ENCODE measurements at places on chromosomes 13 and 19. TPM values are rescaled to one million over a fixed set of nuclear protein-coding genes. Genes with fewer than 3 reads are reported as not detected.

GRCh38 chr13:67318398-67318797 is 88.3 kb upstream of the PCDH9 start:
- no peak overlapping the region for H3K4me3 ChIP-seq
- no peak for DNase-seq
- no peaks in the 10 kb centered on the region for H3K4me1 ChIP-seq
- H3K36me3 ChIP-seq = no peaks in the 10 kb centered on the region

- DNase-seq = no peak
- no peaks in the 10 kb centered on the region for H3K27me3 ChIP-seq
- peaks cover 6% of the 10 kb centered on the region for H3K4me1 ChIP-seq
- no peak overlapping the region for H3K4me3 ChIP-seq
- H3K27ac ChIP-seq = no peak overlapping the region
Observed at GRCh38 chr13:23960566-23961156, 63.4 kb upstream of the C1QTNF9B start.

DNA sequence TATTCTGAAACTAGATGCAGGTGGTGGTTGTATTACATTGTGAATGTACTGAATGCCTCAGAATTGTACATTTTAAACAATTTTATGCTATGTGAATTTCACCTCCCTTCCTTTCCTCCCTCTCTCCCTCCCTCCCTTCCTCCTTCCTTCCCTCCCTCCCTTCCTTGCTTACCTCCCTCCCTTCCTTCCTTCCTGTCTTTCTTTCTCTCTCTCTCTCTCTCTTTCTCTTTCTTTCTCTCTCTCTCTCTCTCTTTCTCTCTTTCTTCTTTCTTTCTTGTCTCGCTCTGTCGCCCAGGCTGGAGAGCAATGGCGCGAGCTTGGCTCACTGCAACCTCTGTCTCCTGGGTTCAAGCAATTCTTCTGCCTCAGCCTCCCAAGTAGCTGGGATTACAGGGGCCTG is 37.2 kb downstream of the IER2 start:
- H3K27me3 ChIP-seq = no peaks in the 10 kb centered on the region
- no peaks in the 10 kb centered on the region for H3K36me3 ChIP-seq
- H3K4me1 ChIP-seq = no peaks in the 10 kb centered on the region

DNA sequence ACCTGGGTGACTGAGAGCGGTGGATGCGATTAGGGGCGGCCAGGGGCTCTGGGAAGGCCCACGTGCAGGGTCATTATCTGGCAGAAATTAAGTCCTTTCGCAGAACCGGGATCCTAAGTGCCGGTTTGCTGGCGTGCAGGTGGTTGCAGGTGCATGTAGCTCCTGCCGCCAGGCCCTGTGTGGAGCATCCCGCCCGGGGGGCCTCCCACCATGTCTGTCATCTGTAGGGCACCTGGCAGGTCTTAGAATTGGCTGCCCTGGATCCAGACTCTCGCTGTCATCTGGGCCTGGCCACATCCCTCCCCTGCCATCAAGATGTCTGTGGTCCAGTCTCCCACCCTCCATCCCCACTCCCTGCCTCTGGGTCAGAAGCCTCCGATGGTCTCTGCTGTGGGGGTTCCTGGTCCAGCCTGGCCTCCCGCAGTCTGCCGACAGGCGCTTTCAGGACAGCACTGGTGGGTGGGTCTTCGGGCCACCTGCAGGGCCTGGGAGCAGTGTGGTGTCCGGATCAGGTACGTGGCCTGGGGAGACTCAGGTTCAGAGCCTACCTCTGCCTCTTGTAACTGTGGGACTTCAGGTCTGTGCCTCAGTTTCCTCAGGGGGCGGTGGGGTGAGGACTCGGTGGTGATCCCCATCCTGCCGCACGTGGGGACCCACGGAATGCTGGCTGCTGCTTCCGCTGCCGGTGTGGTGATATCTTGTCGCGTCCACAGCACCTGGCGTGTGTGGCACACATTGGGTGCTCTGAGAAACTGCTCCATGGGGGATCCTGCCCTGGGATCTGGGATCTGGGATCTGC is 5.4 kb downstream of the GNA11 start:
- no peak for DNase-seq

GRCh38 chr19:17027535-17027975 is 945 bp upstream of the CPAMD8 start:
- no peak overlapping the region for H3K4me3 ChIP-seq
- no peaks in the 10 kb centered on the region for H3K36me3 ChIP-seq
- no peak overlapping the region for H3K27ac ChIP-seq
- DNase-seq = no peak
- peaks cover 37% of the 10 kb centered on the region for H3K4me1 ChIP-seq

GRCh38 chr13:111247552-111247951 is 72.9 kb upstream of the TEX29 start:
- H3K27me3 ChIP-seq = no peaks in the 10 kb centered on the region
- H3K27ac ChIP-seq = no peak overlapping the region
- H3K4me1 ChIP-seq = peaks cover 5% of the 10 kb centered on the region
- no peak for DNase-seq
- peaks cover 16% of the 10 kb centered on the region for H3K36me3 ChIP-seq

- peak within 1 kb of the TSS; percentile 78 for H3K27ac ChIP-seq
- peak; percentile 89 for DNase-seq
- H3K27me3 ChIP-seq = no peaks in the 10 kb centered on the region
- H3K36me3 ChIP-seq = no peaks in the 10 kb centered on the region
- peak within 1 kb of the TSS; percentile 42 for H3K4me3 ChIP-seq
Observed at GRCh38 chr19:49689133-49690078, at the start of gene ADM5. Gene ADM5 (plus strand): TSS chr19:49689594. CDS start chr19:49689838, 244 bp downstream.

- no peak for DNase-seq
- H3K4me1 ChIP-seq = no peaks in the 10 kb centered on the region
- no peaks in the 10 kb centered on the region for H3K36me3 ChIP-seq
- H3K27ac ChIP-seq = no peak overlapping the region
- H3K27me3 ChIP-seq = no peaks in the 10 kb centered on the region
Observed at GRCh38 chr19:18073197-18073596, 13.5 kb downstream of the IL12RB1 start.

GRCh38 chr13:80340651-80341100 is 250 bp downstream of the SPRY2 start:
- peaks cover 19% of the 10 kb centered on the region for H3K36me3 ChIP-seq
- H3K27ac ChIP-seq = peak overlapping the region; percentile 94
- H3K4me1 ChIP-seq = peaks cover 46% of the 10 kb centered on the region
- peak; percentile 36 for DNase-seq

GRCh38 chr19:35029737-35030256 is 473 bp upstream of the SCN1B start:
- H3K4me3 ChIP-seq = no peak overlapping the region
- H3K27me3 ChIP-seq = no peaks in the 10 kb centered on the region

- H3K36me3 ChIP-seq = no peaks in the 10 kb centered on the region
- no peak overlapping the region for H3K4me3 ChIP-seq
- no peak overlapping the region for H3K27ac ChIP-seq
- DNase-seq = no peak
Observed at GRCh38 chr13:109735436-109735966, 50.9 kb downstream of the IRS2 start.

- H3K27ac ChIP-seq = no peak overlapping the region
- H3K4me3 ChIP-seq = no peak overlapping the region
- H3K4me1 ChIP-seq = no peaks in the 10 kb centered on the region
- no peaks in the 10 kb centered on the region for H3K36me3 ChIP-seq
- H3K27me3 ChIP-seq = no peaks in the 10 kb centered on the region
Observed at GRCh38 chr13:25541434-25542123, 169.8 kb downstream of the ATP8A2 start.

- H3K36me3 ChIP-seq = peaks cover 76% of the 10 kb centered on the region
- no peak overlapping the region for H3K4me3 ChIP-seq
Observed at GRCh38 chr19:44756089-44756562, 7.6 kb downstream of the BCL3 start.

GRCh38 chr19:2424686-2425621 is 2.4 kb downstream of the TIMM13 start:
- H3K27me3 ChIP-seq = no peaks in the 10 kb centered on the region
- DNase-seq = peak; percentile 86
- H3K27ac ChIP-seq = no peak overlapping the region
- peaks cover 45% of the 10 kb centered on the region for H3K4me1 ChIP-seq
- H3K4me3 ChIP-seq = no peak overlapping the region

- H3K27ac ChIP-seq = peak overlapping the region; percentile 71
- DNase-seq = no peak
- H3K4me3 ChIP-seq = no peak overlapping the region
- H3K27me3 ChIP-seq = no peaks in the 10 kb centered on the region
Observed at GRCh38 chr13:46679369-46680120, 117.4 kb downstream of the ESD start.

GRCh38 chr19:39749981-39750380 is 12.2 kb upstream of the CLC start:
- no peaks in the 10 kb centered on the region for H3K27me3 ChIP-seq
- no peaks in the 10 kb centered on the region for H3K4me1 ChIP-seq
- H3K4me3 ChIP-seq = no peak overlapping the region
- no peak for DNase-seq

DNA sequence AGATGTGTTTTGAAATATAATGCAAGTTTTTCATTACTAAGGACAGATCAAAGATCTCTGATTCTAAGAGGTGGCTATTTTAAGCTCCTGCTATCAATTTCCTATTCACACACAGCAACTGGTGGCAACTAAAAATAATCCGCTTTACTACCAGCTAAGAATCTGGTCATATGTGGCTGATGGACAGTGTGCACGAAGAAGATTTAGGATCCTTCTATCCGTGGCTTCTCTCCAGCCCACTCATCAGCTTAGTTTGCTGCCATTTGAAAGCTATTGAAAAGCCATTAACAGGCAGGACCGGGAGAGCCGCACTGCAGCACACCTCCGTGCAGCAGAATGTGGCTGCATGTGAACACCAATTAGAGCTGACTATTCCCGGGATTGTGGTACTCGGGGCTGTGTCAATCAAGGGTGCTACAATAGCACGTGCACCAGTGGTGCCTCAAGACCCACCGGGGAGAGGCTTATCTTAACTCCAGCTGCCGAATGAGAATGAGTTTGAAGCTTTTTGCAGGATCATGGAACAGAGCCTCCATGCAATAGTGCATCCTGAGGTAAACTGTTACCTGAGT is at the start of gene MYO16:
TSS of gene MYO16 (plus strand) at position 431 of the 572 bp plus-strand sequence. CDS start 234 bp downstream, outside the sequence.
- H3K27me3 ChIP-seq = no peaks in the 10 kb centered on the region
- no peaks in the 10 kb centered on the region for H3K36me3 ChIP-seq
- no peak for DNase-seq
- H3K4me1 ChIP-seq = no peaks in the 10 kb centered on the region

DNA sequence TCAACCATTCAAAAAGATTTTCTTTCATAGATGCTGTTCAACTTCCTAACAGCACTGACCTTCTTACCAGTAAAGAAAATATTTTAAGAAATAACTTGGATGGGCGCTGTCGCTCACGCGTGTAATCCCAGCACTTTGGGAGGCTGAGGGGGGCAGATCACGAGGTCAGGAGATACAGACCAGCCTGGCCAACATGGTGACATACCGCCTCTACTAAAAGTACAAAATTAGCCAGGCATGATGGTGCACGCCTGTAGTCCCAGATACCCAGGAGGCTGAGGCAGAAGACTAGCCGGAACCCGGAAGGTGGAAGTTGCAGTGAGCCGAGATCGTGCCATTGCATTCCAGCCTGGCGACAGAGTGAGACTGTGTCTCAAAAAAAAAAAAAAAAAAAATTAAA is 865.7 kb upstream of the SLC10A2 start:
- no peaks in the 10 kb centered on the region for H3K4me1 ChIP-seq
- no peak overlapping the region for H3K4me3 ChIP-seq
- H3K27ac ChIP-seq = no peak overlapping the region
- no peaks in the 10 kb centered on the region for H3K36me3 ChIP-seq
- H3K27me3 ChIP-seq = no peaks in the 10 kb centered on the region

DNA sequence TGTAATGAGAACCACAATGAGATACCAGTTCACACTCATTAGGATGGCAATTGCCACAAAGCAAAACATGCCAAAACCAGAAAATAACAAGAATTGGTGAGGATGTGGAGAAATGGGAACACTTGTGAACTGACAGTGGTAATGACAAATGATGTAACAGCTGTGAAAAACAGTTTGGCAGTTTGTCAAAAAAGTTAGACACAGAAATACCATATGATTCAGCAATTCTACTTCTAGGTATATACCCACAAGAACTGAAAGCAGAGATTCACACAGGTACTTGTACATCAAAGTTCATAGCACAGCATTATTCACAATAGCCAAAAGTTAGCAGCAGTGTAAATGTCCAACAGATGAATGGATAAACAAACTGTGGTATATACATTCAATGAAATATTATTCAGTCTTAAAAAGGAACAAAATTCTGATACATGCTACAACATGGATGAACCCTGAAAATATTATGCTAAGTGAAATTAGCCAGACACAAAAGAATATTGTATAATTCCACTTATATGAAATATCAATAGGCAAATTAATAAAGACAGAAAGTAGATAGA is 96.5 kb downstream of the UGGT2 start:
- no peak for DNase-seq
- peaks cover 9% of the 10 kb centered on the region for H3K36me3 ChIP-seq
- H3K27ac ChIP-seq = no peak overlapping the region
- no peaks in the 10 kb centered on the region for H3K27me3 ChIP-seq
- no peaks in the 10 kb centered on the region for H3K4me1 ChIP-seq

DNA sequence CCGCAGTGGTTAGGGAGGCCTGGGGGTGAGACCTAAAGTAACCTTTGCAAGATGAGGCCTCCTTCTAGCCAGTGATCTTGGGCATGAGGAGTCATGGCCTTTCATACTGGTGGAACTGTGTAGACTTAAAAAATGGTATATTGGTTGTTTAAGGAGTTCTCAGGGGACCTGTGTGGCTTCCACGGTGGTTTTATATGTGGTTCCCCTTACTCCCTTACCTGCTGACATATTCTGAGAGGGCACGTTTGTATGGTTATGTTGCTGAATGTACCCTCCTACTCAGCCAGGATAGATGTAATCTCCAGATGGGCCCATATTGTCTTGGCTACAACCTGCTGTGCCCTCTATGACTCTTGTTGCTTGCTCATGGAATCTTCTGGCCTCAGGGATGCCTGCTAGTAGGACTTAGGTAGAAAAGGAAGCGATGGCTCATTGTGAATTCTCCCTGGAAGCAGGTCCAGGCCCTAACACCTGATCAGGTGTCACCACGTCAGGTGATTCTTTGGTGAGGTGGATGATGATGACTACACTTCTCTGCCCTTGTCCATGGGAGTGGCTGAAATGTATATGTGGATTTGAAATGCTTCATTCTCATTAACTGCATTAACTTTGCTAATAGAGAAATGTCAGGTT is 1.8 kb downstream of the ZNF460 start:
- H3K4me1 ChIP-seq = peaks cover 24% of the 10 kb centered on the region
- H3K27me3 ChIP-seq = no peaks in the 10 kb centered on the region
- DNase-seq = no peak

GRCh38 chr13:35468195-35468594 is 8.3 kb downstream of the MAB21L1 start:
- no peak overlapping the region for H3K27ac ChIP-seq
- H3K27me3 ChIP-seq = no peaks in the 10 kb centered on the region
- H3K4me1 ChIP-seq = peaks cover 10% of the 10 kb centered on the region
- H3K36me3 ChIP-seq = no peaks in the 10 kb centered on the region

GRCh38 chr13:97116754-97117153 is 105.4 kb upstream of the MBNL2 start:
- no peaks in the 10 kb centered on the region for H3K36me3 ChIP-seq
- H3K4me3 ChIP-seq = no peak overlapping the region
- H3K27me3 ChIP-seq = no peaks in the 10 kb centered on the region
- H3K27ac ChIP-seq = peak overlapping the region; percentile 73
- peaks cover 37% of the 10 kb centered on the region for H3K4me1 ChIP-seq
- DNase-seq = no peak

GRCh38 chr13:21676611-21677021 is 5.7 kb downstream of the FGF9 start:
- peaks cover 29% of the 10 kb centered on the region for H3K4me1 ChIP-seq
- H3K27me3 ChIP-seq = peaks cover 22% of the 10 kb centered on the region
- H3K4me3 ChIP-seq = no peak overlapping the region

IZUMO2 gene
- total RNA-seq = not detected

MBD3L3 gene
- not detected for total RNA-seq

ISYNA1 gene
- 55.5 TPM for total RNA-seq

VASP gene
- total RNA-seq = 155 TPM

ZNF433 gene
- total RNA-seq = 12.5 TPM

LPAR2 gene
- 20.6 TPM for total RNA-seq

HCST gene
- not detected for total RNA-seq

CDX2 gene
- not detected for total RNA-seq

SHANK1 gene
- 0.40 TPM for total RNA-seq

POGLUT2 gene
- total RNA-seq = 8.4 TPM

PSG1 gene
- not detected for total RNA-seq

CYP2F1 gene
- total RNA-seq = not detected

All from upper lobe of left lung (tissue), 6 donors.